ENCODE measurements at places on chromosomes 16 and 17.

- no peak for DNase-seq
Observed at GRCh38 chr17:50629902-50630301, 4.8 kb upstream of the ABCC3 start.

- DNase-seq = no peak
Observed at GRCh38 chr16:2848933-2849725, 8.8 kb downstream of the PRSS22 start.

DNA sequence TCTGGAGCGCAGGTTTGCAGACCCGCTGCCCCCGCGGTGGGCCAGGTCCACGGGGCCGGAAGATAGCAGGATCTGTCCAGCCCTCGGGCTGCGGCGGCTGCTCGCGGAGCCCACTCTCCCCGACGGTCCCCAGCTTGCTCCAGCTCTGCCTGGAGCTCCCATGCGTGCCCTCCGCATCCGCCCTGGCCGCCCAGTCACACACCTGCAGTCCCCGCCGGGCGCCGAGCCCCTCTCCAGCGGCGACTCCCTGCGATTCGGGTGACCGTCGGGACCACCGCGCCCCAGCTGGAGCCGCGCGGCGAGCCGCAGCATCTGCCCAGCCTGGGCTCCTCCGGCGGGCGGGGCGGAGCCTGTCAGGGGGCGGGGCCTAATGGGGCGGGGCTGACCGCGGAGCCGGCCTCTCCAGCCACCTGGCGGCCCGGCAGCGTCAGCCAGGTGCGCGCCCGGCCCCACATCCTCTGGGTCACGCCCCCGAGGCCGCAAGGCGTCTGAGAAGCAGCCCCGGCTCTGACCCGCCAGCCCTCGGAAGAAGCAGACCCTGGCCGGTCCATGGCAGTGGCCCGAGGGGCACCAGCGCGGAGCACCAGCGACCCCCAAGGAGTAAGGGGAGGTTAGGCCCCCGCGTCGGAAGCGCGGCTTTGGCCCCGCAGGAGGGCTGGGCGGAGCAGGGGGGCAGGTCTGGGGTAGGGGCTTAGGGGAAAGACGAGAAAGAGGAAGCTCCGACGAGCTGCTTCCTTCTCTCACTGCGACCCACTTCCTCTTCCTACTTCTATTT lies at the start of gene PIK3R5:
Gene PIK3R5, minus strand, starts transcription at position 314 of the 775 bp plus-strand sequence. CDS start 54,213 bp downstream, outside the sequence.
- peak; percentile 75 for DNase-seq

GRCh38 chr16:89485701-89486246 lies 4.6 kb downstream of the ANKRD11 start:
- no peak for DNase-seq

- no peak for DNase-seq
Observed at GRCh38 chr17:42700586-42701289, 18.4 kb downstream of the CNTNAP1 start.

GRCh38 chr16:89290887-89291286 lies 73.4 kb downstream of the ZNF778 start:
- no peak for DNase-seq

DNA sequence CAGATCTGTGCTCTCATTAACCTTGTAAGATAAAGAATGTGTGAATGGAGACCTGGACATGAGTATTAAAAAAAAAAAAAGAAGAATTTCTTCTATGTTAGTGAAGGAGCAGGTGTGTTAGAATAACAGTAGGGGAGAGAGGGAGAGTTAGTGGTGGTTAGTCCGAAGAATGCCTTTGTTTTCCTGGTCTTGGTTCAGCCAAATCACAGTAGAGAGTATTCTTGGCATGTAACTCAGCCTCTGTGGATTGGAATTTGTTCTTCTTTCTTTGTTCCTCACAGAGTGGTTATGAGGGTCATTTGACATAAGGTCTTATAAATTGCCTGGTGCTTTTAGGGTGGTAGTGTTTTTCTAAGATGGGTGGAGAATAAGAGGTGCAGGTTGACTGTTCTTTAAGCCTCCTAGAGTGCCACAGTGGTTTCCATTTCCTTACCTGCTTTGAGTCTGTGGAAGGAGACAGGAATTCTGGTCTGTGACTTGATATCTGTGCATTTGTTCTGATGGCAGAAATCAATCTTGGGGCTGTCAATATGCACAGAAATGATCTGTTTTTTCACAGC lies 17.6 kb downstream of the NUP93 start:
- no peak for DNase-seq

DNA sequence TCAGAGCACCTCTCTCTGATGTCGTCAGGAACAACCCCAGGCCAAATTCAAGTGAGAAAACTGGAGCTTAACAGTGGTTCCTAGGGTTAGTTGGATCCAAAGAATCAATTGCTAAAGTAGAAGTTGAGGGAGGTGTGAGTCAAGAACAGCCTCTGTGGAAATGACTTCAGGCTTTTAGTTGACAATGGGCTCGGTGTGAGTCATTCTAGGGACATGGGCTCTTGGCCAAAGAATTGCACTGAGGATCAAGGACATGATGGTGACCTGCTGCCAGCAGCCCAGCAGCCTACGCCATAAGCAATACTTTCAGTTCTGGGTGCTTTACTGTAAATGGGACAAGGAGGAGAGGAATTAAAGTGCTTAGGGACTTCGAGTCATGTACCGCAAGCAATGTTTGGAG lies 32.1 kb upstream of the SMURF2 start:
- no peak for DNase-seq

- no peak for DNase-seq
Observed at GRCh38 chr16:4288148-4288921, 15.5 kb upstream of the TFAP4 start.

GRCh38 chr17:2549392-2550211 lies 37.9 kb upstream of the METTL16 start:
- DNase-seq = no peak

DNA sequence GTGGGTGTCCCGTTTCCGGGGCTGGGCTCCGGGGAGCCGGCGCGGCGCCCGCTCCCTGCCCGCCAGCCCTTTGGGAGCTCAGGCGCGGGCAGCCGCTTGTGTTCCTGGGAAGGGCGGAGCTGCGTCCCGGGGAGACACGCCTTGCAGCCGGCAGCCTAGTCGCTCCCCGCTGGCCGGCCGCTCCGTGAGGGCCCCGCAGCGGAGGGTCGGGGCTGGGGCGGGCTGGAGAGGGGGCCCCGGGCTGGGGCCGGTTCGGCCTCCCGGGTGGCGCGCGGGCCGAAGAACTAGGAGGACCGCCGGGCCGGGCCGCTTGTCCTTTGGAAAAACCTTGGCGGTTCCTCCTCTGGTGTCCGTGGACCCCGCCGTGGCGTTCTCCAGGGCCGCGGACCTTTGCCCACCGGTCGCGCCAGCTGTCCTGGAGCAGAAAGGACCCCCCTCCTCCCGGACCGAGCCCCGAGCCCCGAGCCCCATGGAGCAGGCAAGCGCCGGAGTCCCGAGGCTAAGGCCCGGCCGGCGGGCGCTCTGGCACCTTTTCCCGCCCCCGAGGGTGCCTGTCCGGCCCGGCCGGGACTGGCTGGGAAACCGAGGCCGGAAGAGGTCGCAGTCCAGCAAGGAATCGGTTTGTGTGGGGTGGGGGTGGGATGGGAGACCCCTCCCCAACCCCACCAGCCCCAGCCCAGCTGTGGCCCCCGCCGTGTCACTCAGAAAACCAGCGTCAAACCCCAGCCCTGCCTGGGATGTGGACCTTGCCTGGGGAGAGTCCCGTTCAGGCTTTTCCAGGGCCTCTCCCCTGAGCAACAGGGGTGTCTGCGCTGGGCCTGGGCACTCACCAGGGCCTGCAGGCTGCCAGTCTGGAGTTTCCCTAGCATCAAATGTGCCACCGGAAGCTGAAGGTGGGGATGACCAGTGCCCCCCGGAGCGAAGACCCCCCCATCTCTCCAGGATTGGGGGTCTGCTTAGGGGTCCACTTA lies 6.8 kb upstream of the TBC1D3B start:
- DNase-seq = peak; percentile 70

DNA sequence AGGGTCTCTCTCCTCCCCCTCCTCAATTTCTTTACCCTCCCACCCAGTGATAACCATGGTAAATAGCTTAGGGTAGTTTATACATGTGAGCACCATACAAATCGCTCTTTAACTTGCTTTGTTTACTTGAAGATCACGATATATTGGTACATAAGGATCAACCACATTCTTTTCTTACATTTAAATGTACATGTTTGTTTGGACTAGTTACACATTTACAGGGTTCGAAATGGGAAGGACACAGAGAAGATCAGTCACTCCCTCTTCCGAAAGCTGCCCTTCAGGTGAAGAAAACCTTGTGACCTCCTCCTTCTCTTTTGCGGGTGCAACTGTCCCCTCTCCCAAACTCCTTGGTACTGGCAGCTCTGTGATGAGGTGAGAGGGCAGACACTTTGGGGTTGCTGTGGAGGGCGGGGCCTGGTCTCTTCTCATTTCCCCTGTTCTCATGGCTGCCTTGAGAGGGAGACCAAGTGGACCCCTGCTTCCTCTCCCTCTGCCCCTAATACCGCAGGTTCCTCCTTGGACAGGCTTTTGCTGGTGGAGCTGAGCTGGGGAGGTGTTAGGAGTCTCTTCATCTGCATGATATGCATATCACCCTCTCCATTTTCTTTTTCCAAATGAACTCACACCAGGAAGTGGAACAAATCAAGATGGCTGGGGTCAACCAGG lies 4.7 kb upstream of the PIK3R6 start:
- no peak for DNase-seq

GRCh38 chr16:52488837-52489289 lies 58.1 kb downstream of the TOX3 start:
- DNase-seq = no peak

DNA sequence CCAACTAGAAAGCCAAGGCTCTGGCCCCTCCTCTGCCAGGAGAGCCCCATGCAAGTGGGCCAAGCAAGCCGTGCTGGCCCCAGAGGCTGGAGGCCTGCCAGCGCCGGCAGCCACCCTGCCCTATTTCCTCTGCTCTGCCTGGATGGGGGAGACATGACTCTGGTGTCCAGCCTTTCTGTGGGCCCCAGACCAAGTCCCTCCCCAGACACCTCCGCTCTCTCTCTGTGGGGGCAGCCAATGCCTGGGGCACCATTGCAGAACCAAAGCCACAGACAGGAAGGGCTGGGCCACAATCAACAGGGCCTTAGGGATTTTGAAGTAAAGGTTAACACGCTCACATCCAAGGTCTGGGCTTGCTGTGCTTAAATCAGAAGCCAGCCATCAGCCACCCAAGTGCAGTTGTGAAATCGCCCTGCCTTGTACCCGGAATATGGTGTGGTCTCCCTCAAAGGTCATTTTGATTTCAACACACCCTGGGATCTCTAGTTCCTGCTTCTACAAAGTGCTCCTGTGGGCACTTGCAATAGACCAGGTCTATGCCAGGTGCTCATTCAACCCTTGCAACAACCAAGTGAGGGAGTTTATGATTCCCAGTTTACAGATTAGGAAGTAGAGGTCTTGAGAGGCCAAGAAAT lies 63.5 kb upstream of the TEX2 start:
- DNase-seq = no peak

DNA sequence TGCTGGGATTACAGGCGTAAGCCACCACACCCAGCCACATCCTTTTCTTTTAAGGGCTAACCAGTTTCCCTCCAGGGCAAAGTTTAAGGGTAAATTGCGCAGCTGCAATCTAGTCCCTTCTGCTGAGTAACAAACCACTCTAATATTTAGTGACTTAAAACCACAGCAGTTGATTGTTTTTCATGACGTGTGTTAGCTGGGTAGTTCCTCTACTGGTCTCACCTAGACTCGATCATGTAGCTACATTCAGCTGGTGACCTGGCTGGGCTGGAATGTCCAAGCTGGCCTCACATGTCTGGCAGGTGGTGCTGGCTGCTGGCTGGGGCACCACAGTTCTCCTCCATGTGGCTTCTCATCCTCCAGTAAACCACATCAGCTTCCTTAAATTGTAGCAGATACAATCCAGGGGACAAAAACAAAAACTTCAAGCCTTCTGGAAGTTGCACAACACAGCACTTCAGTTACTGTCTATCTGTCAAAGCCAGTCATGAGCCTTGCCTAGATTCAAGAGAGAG lies 75.5 kb downstream of the GPRC5B start:
- DNase-seq = no peak

DNA sequence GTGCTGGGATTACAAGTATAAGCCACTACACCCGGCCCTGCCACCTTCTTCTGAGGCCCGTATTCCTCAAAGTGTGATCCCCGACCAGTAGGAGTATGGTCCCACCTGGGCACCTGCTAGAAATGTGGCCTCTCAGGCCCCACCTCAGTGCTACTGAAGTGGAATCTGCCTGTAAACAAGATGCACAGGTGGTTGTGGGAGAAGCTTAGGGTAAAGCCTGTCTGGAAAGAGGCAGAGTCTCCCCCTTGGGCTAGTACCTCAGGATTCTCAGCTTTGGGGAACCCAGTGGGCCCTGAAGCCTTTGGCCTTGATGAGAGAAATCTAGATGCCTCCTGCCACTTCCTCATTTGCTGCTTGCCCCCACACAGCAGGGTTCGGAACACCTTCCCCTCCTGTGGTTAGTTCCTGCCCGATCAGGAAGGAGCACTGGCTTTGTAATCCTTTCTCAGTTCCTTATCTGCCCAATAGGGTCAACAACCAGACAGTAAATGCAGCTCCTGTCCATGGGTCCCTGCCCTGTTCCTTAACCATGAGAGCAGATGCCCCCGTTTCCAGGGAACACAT lies 25.2 kb downstream of the TK2 start:
- no peak for DNase-seq

DNA sequence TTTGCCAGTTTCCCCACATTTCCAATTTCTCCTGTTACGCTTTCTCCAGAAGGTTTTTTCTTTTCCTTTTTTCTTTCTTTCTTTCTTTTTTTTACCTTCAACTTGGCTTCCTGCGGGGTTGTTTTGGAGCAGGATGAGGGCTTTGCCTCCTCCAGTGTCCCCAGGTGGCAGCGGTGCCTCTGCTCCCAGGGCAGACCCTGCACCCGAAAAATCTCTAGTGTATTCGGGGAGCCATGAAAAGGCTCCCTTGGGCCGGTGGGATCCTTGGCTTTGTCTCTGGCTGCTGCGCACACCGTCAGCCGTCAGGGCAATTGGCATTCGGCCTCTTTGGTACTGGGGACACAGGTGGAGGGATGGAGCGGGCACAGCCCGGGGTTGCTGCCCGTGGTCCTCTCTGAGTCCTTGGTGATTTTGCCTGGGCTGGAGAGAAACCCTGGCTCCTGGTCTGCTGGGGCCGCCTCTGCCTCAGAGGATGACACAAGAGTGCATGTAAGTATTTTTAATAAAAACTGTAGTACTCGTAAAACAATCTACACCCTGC lies 846 bp downstream of the ITGB3 start:
- DNase-seq = no peak
